T-cell (primary cell): ENCODE measurements at places on chromosomes 3 and 15. TPM values are rescaled to one million over a fixed set of nuclear protein-coding genes. Genes with fewer than 3 reads are reported as not detected.
A peak's percentile ranks its signal among the peaks of the same experiment; 100 is the strongest.

The SLC22A13 gene
- total RNA-seq: 0.79 TPM

DNA sequence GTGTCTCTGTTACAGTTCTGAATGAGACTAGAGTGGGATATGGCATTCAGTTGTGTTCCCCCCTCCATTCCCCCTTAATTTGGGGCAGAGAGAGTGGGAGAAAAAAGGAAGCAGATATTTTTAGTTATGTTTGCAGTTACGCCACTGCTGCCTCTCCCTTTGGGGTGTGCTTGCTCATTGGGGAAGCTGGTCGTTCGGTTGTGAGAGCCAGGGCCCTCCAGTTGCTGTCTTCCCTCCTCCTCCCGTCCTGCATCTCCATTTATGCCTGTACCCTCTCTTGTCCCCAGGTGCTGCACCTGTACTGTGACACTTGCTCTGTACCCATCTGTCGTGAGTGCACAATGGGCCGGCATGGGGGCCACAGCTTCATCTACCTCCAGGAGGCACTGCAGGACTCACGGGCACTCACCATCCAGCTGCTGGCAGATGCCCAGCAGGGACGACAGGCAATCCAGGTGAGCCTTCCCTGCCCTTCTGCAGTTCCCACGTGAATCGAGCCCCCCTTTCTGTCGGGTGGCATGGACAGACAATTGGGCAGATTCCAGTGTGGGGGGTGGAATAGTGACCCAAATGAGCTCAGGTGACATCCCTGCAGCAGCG is 55.8 kb downstream of the TRIM71 start:
- H3K4me3 ChIP-seq: no peak overlapping the region
- no peak overlapping the region for H3K27ac ChIP-seq
- H3K36me3 ChIP-seq: no peaks in the 10 kb centered on the region
- DNase-seq: no peak
- no peaks in the 10 kb centered on the region for H3K27me3 ChIP-seq

GRCh38 chr15:82137261-82137660 is 91.4 kb upstream of the MEX3B start:
- no peaks in the 10 kb centered on the region for H3K4me1 ChIP-seq
- H3K36me3 ChIP-seq: peaks cover 13% of the 10 kb centered on the region
- no peak overlapping the region for H3K27ac ChIP-seq

- H3K36me3 ChIP-seq: peaks cover 20% of the 10 kb centered on the region
- H3K27me3 ChIP-seq: no peaks in the 10 kb centered on the region
- H3K4me1 ChIP-seq: peaks cover 13% of the 10 kb centered on the region
- H3K4me3 ChIP-seq: no peak overlapping the region
- peak overlapping the region; percentile 25 for H3K27ac ChIP-seq
These were observed 8.3 kb downstream of the STARD5 start for GRCh38 chr15:81315452-81316175.

The CLSTN2 gene
- total RNA-seq: not detected

- H3K36me3 ChIP-seq: no peaks in the 10 kb centered on the region
- H3K27me3 ChIP-seq: peaks cover 6% of the 10 kb centered on the region
- H3K27ac ChIP-seq: no peak overlapping the region
- no peak for DNase-seq
These were observed 140.1 kb upstream of the TMEM108 start for GRCh38 chr3:132898141-132898540.

DNA sequence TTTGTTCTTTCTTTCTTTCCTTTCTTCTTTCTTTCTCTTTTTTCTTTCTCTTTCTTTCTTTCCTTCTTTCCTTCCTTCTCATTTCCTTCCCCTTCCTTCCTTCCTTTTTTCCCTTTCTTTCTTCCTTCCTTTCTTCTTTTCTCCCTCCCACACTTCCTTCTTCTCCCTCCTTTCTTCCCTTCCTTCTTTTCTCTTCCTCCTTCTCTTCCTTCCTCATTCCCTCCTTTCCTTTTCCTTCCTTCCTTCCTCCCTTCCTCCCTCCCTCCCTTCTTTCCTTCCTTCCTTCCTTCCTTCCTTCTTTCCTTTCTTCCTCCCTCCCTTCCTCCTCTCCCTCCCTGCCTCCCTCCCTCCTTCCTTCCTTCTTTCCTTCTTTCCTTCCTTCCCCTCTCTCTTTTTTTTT is 755.7 kb upstream of the GRM7 start:
- H3K4me3 ChIP-seq: no peak overlapping the region
- no peak overlapping the region for H3K27ac ChIP-seq
- no peaks in the 10 kb centered on the region for H3K36me3 ChIP-seq
- no peaks in the 10 kb centered on the region for H3K4me1 ChIP-seq
- H3K27me3 ChIP-seq: no peaks in the 10 kb centered on the region

- peaks cover 4% of the 10 kb centered on the region for H3K27me3 ChIP-seq
- no peak overlapping the region for H3K27ac ChIP-seq
- no peak overlapping the region for H3K4me3 ChIP-seq
- H3K36me3 ChIP-seq: no peaks in the 10 kb centered on the region
These were observed 1.2 kb downstream of the TF start for GRCh38 chr3:133747373-133747772.

DNA sequence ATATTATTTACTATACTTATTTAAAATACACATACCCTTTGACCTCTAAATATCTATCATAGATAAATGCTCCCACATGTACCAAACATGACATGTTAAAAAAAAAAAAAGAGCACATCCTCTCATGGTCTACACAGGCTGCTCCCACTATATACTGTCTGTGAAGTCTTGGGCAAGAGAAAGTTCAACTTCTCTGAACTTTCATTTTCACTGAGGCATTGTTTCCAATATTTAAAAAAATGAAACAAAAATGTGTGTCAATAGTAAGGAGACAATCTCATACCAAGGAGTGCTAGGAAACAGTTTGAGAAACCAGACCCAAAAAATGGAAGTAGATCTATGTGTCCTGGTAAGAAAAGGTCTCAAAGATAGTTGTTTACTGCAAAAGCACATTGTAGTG is 29.3 kb downstream of the SLC4A7 start:
- H3K27me3 ChIP-seq: no peaks in the 10 kb centered on the region
- H3K4me1 ChIP-seq: peaks cover 3% of the 10 kb centered on the region
- no peak overlapping the region for H3K4me3 ChIP-seq
- DNase-seq: no peak
- no peak overlapping the region for H3K27ac ChIP-seq
